DMS79 (cell line): ENCODE measurements at places on chromosomes 7 and 10.

DNA sequence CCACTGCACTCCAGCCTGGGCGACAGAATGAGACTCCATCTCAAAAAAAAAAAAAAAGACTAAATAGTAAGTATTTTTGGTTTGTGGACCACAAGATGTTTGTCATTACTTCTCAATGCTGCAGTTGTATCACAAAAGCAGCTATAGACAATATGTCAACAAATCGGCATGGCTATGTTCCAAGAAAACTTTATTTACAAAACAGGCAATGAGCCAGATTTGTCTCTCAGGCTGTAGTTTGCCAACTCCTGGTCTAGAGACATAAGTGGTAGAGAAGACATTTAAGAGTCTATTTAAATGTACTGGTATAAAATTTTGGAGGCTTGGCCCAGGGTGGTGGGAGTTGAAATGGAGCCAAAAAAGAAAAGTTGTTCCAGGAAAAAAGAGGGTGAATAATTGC is 185.8 kb downstream of the SORCS1 start:
- DNase-seq, result no peak

GRCh38 chr7:2553108-2553507 is 2.2 kb downstream of the BRAT1 start:
- no peak for DNase-seq

GRCh38 chr10:4282496-4282895 is 497.5 kb upstream of the KLF6 start:
- no peak for DNase-seq

GRCh38 chr10:132401401-132402118 is 4.6 kb downstream of the PWWP2B start:
- no peak for DNase-seq

DNA sequence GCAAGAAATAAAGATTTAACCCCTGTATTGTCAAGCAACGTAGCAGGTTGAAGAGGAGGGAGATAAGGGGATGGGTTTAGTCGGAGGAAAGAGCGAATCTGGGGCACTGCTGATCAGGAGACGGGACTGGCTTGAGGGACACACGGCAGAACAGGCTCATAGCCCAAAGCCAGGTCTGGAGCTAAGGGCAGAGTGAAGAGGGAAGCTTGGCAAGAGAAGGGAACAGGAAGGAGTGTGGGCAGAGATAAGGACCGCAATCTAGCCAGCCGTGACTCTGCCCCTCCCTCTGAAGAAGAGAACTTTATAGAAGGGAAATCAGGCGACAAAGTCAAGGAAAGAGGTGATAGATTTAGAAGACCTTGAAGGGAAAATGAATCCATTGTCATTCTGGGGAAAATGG is 67.6 kb downstream of the CAV1 start:
- peak; percentile 69 for DNase-seq

DNA sequence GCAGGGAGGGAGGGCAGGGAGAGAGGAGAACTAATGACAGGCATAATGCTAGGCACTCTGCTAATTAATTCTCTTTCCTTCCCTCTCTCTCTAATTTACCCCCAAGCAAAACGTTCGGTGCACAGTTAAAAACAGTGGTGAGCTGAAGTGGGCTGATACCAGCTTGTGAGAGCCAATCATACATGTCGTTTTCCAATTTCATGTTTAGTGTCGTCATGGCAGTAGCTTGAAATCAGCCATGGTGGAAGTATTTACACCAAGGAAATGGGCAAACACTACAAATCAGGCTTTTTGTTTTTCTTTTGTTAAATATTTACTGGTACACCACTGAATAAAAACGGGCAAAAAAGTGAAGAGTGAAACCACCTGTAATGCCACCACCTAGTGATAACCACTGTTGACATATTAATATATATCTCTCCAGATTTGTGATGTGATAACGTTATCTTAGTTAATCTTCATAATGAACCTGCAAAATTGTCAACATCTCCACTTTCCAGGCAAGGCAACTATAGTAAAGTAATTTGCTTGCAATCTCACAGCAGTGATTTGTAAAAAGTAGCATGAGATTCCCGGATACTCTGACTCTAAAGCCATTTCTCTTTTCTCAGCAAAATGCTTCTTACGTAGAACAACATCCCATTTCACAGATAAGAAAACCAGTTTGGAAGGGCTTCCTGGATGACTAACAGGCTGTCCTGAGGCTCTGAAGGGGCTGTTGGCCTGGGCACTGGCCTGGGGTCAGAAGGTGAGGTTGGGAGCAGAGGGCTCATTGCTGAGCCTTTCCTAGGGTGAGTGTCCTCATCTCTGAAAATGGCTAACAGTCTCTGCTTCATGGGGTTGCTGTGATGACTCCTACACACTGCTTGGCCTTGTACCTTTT is 83.7 kb downstream of the ATXN7L1 start:
- no peak for DNase-seq

DNA sequence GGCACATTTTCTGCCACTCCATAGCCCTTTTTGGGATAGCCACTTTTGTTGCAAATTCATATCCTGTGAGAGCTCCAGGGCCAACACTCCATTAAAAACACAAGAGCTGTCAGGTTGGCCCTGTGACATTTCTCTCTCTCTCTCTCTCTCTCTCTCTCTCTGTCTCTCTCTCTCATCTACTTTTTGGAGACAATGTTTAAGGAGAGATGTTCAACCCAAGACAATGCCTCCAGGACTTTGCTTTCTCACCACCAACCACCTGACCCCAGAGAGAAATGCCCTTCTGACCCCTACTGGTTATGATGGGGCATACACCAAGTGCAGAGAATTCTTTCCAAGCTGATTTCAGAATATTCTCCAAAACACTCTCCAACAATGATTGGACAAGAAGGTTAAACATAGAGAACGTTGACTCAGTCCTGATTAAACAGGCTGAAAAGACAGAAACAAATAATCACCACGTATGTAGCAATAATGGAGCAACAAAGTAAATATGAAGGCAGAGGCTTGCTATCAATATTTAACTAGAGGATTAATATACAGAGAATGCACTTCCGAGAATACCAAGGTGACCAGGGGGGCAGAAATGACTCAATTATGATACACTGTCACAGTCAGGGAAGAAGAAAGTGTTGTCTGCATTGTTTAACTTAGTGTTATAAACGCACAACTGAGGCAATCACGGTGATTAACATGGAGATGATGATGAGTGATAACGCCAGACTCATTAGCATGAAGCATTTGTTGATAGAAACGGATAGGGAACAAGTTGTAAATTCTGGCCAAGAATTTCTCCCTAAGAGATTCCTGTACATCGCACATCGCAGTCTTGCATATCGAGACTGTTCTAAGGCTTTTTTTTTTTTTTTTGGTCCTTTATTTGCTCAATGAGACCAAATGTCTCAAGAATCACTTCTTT is 178.5 kb downstream of the NRP1 start:
- no peak for DNase-seq

GRCh38 chr10:102540023-102540422 is 36.3 kb downstream of the SUFU start:
- no peak for DNase-seq

GRCh38 chr10:124688889-124689670 is 55.1 kb downstream of the FAM53B start:
- no peak for DNase-seq

DNA sequence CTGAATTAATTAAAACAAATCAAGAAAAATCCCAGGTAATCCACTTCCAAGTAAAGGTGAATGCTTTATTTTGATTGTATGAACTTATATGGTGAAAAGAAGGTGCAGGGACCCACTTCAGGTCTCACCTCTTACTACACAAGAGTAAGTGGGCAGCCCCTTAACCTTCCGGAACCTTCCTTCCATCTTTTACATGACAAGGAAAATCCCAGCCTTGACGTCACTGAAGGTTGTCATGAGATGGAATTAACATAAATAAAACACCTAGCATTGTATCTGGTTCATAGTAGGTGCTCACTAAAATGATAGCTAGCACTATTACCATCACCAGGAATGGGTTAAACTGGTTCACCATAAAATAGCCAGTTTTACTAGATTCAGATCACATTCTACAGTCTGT is 119.5 kb downstream of the ICA1 start:
- DNase-seq, result no peak

DNA sequence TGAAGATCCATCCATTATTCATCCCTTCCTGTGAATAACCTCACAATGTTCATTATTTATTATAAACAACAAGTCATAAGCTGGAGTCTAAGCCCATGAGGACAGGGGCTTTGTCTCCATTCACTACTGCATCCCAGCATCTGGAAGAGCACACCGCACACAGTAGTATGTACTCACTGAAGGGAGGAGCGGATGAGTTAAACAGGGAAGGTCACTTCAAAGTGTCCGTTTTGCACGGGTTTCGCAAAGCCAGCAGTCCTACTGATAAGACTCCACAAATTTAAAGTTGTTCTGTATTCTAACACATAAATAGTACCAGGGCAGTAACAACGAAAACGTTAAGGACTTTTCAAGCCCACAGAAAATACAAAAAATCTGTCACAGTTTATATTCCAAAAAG is 167.9 kb downstream of the PARD3 start:
- DNase-seq, result no peak

DNA sequence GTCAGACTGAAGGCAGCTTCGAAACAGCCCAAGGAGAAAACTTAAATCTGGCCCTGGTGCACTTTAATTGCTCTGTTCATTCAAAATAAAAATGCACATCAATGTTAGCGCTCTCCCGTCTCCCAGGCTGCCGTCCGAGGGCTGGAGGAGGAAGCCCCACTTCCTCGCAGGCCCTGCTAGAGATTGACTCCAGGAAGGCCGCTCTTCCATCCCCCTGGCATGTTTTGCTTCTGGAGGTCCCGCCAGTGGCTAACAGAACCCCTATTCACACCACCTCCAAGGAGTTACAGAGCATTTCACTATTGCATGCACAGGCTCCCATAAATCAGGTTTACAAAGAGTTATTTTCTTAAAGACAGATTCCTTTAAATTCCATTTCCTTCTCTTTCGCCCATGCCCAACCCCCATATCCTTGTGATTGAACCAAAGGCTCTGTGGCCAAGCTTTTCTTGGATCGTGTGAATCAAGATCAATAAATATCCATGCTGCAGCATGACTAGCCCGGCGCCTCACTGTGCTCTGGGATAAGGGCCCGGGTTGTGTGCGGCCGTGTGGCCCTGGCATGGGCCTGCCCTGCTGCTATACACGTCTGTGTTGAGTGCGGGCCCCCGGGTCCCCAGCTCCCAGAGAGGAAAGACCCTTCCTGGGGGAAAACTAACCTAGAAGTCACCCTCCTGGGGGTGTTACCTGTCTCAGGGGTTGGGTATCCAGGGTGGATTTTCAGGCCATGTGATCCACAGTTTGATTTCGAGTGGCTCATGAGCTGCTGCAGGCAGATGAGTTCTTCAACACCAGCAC is 118.7 kb upstream of the GDF10 start:
- no peak for DNase-seq

- no peak for DNase-seq
Observed at GRCh38 chr10:25600651-25601050, 333.4 kb upstream of the MYO3A start.

DNA sequence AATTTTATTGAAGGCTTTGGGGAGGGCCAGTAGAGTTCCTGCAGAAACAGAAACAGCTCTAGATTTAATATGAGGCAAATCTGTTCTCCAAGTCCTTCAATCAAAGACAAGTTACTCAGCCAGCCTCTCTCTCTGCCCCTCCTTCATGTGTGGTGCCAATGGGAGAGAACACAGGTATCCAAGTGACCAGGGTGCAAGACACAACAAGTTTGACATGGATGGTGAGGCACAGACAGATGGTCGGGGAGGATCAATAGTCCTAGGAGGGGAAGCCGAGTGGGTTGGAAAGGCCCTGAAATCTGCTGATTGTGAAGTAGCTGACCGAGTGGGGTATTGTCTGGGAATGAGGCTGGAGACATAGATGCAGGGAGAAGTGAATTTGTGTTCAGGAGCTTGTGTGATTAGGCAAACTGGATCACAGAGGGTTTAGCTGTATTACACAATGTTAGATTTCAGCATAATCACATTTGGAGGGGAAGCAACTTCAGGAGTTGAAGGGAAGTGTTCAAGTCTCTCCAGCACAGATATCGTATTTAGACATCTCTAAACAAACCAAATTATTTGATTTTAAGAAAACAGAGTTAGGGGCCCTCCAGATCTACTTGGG is 1.5 kb downstream of the GIMAP1 start:
- no peak for DNase-seq

DNA sequence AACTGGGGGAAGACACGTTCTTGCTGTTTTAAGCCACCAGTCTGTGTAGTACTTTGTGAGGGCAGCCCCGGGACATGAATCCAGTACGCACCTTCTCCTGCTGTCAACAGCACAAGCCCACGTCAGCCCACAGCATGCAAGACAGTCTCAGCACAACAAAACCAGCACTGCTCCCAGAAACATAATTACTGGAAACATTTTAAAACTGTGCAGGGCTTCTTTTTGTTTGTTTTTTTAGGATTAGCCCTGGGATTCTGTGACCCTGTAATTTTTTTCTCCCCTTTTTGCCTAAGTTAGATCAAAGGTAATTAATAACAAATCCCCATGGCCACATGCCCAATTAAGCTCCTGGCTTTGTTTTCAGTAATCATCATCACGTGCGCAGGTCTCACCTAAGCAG is 87.5 kb downstream of the VOPP1 start:
- DNase-seq, result no peak

DNA sequence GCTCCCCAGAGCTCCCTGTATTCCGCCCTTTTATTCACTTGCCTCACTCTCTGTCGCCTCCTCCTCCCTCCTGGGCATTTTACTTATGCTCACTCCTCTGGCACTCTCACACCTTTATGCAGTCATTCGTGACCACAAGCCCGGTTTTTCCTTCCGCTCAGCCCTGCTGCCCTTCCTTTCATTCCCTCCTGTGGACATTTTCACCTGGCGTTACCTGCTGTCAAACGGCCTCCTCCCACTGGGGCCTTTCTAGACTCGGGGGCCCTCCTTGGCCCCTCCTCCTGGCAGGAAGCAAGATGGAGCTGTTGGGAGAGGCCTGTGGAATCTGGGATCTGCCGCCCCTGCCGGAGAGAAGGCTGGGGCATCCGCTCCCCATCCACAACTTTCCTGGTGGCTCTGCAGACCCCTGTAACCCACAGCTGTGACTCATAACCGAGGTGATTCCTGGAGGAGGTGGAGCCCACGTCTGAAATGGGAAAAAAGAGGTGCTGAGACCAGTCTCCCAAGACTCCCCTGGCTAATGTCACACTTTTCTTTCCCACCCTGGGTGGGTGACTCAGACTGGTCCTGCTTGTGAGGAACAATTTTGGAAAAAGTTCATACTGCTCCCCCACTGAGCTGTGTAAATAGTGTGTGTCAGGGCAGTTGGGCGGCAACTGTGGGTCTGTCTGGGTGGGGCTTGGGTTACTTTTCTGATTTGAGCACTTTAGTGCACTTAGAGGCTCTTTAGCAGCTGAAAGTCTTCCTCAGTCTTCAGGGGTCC is 1.2 kb downstream of the VCL start:
- DNase-seq, result peak; percentile 43

- DNase-seq, result no peak
Observed at GRCh38 chr10:73917566-73918305, 6.8 kb downstream of the PLAU start.

DNA sequence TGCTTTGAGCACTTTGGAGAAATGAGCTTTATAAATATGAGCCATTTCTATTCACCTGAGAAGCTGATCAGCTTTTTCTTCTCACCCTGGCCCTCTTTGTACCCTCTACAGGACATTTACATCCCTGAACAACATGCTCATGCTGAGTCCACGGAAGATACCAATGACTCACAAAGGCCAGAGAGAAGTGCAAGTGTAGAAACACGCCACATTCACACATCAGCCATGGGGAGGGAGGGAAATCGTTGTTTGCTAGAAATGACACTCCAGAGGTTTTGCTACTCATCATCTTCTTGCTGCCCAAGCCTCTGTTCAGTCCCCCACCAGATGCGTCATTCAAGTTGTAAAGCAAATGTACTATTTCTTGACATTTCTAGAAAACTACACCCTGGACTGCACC is 2.8 kb upstream of the UCN3 start:
- DNase-seq, result no peak

GRCh38 chr10:69533658-69534057 is 39.6 kb downstream of the NEUROG3 start:
- no peak for DNase-seq
